ENCODE measurements at places on chromosomes 2 and 18.

- DNase-seq: no peak
Measured at GRCh38 chr2:218046238-218046637, 22.8 kb upstream of the RUFY4 start.

GRCh38 chr2:221197225-221197856 is 374.8 kb downstream of the EPHA4 start:
- no peak for DNase-seq

- DNase-seq: no peak
Measured at GRCh38 chr2:190618030-190618429, 30.9 kb upstream of the NAB1 start.

DNA sequence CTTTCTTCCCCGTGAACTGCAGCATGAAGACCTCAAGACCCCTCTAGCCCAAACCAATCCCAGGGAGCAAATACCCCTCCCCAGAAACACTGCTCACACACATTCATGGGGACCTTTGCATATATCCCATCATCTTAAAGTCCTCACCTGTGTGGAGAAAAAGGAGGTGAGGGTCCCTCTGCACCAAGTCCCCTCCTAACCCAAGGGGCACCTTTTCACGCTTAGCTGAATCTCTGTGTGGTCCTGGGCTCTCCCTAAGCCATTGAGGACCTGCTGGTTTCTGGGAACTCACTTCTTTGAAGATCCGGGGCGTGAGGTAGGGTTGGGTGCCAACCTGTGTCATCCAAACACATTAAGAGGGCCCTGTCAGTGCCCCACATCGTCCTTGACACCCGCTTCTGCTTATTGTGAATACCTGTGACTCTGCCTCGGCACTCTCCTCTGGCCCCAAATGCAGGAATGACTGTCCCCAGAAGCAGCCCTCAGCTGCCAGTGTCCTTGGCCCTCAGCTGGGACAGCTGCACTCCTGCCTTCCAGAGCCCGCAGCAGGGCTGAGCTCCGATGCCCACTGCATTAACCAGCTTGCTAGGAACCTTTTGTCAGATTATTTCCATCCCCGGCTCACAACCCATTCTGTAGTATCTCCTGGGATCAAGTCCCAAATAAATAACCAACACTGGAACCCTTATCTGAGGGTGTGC is 41.3 kb upstream of the ITM2C start:
- no peak for DNase-seq

DNA sequence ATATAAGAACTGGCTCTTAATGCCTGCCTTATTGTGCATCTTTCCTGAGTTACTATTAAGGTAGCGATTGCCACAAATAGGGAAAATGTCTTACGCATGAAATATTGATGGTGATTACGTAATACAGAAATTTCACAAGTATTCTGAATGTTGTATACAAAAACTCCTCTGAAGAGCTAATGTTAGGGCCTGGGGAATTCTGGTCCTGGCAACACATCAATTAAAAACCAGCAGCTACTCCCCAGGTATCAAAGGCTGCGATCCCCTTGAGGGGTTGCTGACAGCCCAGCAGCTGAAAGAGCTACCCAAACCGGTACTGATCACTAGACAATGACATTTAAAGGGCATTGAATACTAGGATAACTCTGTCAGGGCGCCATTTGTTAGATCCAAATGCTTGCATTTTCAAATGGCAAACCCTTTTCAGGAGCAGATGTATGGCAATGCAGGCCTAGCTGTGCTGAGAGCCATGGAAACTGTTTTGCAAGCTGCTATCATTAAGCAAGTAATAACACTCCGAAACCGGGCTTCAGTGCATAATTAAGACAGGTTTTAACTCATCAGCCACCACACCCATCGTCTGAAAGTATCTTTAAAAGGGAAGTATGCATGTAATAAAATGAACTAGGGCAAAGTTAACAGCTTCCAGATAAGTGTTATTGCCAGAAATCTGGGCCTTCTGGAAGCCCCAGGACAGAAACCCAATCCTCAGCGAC is 78.4 kb downstream of the CLHC1 start:
- DNase-seq: peak; percentile 72

DNA sequence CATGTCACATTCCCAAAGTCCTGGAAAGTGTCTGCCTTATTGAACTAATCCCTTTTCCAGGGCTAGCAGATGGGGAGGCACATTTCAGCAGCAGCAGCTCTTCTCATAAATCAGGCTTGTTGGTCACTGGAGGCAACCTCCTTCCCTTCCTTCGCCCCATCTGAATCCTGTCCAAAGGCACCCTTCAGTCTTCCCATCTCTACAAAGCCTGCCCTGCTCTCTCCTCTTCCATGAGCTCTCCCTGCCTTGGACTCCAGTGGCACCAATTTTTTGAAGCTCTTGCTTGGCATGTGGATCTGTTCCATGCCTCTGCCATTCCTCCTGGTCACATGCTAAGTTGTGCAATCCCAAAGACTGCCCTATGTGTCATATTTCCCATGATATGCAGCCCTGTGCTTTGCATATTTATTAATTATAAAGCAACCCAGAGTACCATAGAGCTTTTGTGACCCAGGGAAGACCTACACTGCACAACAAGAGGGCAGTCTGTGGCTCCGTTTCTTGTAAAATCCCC is 70.3 kb downstream of the ANTXR1 start:
- no peak for DNase-seq

- DNase-seq: no peak
Measured at GRCh38 chr2:226969417-226970080, 133.7 kb downstream of the RHBDD1 start.

DNA sequence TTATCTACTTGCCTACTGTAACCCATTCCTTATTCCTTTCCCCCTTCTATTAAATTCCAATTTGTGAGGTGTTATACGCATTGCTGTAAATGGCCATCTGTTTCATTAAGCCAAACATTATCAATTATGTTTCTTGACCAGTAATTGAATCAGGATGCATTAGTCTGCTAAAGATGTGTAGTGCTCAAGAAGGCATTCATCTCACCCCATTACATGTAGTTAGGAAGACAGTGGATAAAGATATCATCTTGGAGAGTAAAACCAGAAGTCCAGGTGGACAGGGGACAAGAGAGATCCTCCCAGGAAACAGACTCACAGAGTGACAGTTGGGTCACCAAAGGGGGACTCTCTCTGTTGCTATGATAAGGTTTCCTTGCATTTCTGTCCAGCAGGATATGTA is 73.3 kb upstream of the FAM98A start:
- DNase-seq: no peak

GRCh38 chr2:56515399-56515798 is 331.6 kb downstream of the CCDC85A start:
- peak; percentile 78 for DNase-seq

GRCh38 chr2:3959372-3959771 is 256.0 kb downstream of the DCDC2C start:
- DNase-seq: peak; percentile 78

DNA sequence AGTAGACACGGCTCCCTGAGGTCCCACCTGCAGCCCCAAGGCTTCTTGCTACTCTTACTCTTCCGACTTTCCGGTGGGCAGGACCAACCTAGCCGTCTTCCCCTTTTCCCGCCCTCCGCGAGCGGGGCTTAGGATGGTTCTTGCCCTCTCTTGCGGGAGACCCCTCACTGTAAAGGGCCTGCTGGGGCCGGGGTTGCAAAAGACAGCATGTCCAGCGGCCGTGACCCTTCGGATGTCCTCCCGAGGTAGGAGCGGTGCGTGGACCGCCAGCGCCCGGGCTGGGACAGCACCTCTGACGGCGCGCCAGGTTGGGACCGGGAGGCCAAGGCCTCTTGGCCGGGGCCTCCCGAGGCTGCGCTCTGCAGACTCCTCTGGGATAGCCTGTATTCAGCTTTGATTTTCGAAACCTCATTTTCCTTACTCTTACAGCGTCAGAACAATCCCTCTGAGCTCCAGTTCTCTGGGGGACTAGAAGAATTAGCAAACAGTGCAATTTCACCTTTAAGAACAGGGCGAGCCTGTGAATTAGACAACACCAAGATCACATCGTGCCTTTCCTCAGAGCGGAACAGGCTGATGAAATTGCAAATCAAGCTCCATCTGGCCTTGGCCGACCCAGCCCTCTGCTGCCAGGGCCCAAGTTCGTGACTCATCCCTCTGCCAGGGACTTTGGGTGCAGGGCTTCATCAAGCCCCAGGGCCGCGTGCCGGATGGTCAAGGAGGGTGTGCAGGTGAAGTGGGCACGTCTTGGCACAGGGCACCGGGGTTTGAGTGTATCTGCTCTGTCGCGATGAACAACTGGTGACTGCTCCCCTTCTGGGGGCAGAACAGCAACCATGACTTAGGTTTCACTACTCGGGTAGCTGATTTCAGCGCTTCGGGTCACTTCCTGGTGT is 777 bp downstream of the MOCOS start:
- no peak for DNase-seq

DNA sequence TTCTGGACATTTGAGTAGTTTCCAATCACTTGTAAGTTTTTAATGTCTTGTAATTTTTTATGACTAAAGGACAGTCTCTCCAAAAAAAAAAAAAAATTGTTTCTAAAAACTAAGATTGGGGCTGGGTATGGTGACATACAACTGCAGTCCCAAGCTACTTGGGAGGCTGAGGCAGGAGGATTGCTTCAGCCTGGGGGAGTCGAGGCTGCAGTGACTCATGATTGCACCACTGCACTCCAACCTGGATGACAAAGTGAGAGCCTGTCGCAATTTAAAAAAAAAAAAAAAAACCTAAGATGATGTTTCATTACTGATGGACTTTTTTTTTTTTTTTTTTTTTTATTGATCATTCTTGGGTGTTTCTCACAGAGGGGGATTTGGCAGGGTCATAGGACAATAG is 34.4 kb upstream of the PKDCC start:
- no peak for DNase-seq

DNA sequence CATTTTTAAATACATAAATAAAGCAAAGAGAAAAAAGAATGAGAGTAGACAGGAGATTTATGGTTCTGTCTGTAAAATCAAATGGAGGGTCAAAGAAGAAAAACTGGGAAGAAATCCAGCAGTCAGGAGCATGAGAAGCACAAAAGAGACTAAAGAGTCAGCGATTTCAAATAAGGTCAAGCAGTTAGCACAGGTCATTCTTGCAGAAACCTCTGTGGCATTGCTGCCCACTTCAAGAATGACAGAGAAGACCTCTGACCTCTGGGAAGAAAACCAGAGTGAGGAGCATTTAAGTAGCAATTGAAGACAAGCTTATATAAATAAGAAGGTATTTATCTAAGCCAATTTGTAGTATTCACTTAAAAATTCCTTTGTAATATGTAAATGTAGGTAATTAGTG is 172.0 kb upstream of the SPOPL start:
- no peak for DNase-seq

- DNase-seq: peak; percentile 11
Measured at GRCh38 chr2:211367293-211367692, 810.9 kb downstream of the CPS1 start.

- peak; percentile 81 for DNase-seq
Measured at GRCh38 chr2:182915369-182916326, 49.2 kb upstream of the FRZB start.

DNA sequence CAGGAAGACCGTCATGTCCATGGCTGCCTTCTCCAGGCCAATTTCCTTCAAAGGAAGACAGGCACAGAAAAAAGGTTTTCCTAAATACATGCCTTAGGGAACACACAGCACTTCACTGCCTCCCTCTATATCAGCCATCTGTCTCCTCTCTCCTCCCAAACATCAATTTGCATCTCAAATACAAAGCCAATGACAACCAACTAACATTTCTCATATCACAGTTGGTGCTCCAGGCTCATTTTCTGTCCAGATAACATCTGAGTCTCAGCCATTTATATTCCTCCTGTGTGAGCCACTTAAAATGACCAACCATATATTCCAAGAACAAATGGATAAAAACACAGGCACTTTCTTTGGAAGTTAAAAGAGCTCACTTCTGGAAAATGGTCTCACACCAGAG is 62.5 kb upstream of the ACAA2 start:
- peak; percentile 80 for DNase-seq

GRCh38 chr2:135840601-135841000 is 3.6 kb upstream of the LCT start:
- DNase-seq: no peak

DNA sequence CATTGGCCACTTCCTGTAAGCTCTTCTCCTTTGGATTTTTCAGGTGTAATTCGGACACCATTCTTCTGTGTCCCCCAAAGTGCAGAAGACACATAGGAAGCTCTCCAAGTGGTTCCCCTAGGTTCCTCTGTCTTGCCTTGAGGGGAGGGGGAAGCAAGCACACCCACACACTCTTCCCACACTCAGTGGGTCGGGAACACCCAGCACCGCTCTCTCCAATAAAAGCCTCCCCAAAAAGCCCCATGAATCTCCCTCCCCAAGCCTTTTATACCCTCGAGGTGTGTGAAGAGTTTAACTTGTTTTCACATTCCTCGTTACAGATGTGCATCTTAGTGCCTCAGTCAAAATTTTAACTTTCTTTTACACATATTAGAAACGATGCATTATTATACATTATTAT is 9.9 kb upstream of the TMEM237 start:
- no peak for DNase-seq

- no peak for DNase-seq
Measured at GRCh38 chr18:23200756-23201155, 65.5 kb downstream of the CABLES1 start.

- no peak for DNase-seq
Measured at GRCh38 chr18:64872710-64873458, 724.0 kb upstream of the LINC00305 start.

- DNase-seq: no peak
Measured at GRCh38 chr18:79510731-79511241, 115.1 kb downstream of the NFATC1 start.

DNA sequence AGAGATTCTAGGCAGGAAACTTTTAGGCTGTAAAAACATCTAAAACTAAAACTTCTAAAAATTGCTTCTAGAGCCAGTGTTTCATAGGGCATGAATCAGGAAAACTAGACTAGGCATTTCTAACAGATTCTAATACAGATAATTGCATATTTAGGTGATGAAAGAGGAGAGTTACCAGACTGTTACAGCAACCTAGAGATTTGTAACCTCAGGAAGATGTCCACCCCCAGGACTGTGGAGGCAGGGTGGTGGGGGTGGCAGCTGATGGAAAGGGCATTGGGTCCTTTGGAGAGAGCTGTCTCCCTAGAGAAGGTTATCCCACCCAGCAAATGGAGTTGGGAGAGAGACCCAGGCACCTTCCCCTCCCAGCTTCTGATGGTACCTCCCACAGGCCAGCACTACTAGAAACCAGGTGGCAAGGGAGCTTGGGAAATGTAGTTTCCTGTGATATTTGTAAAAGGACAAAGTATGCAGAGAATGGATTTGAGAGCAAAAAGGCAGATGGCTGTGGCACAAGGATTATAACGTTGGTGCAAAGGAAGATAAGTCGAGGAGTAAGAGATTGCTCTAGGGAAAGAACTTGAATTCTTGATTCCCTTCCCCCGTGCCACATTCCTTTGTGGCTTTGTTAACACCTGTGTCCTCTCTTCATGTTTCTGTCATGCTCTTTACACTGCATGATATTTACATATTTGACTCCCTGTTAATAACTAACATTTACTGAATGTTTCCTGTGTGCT is 75.6 kb upstream of the MGAT5 start:
- no peak for DNase-seq

GRCh38 chr2:164745012-164745797 is 96.4 kb downstream of the COBLL1 start:
- no peak for DNase-seq
